M059J (cell line): ENCODE measurements at places on chromosomes 11 and 22. TPM values are rescaled to one million over a fixed set of nuclear protein-coding genes. Genes with fewer than 3 reads are reported as not detected.

DNA sequence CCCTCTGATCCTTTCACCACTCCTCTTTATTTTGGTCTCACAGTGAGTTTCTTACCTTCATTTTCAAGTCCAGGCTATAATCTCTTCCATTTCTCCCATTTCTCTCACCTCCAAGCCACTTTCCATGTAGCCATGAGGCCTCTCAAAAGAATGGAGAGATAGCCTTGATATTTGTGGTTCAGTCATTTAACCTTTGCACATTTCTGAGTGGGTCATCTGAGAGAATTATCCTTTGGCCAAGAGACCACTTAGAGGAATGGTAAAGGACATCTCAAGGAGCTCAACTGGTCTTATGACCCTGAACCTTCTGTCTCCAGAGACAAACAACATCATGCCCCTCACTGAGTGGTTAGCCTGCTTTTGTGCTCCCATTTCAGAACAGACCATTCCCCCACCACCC is 121.1 kb downstream of the KIRREL3 start:
- DNase-seq = peak; percentile 74

GRCh38 chr11:118106789-118107335 is 20.1 kb upstream of the SMIM35 start:
- peak; percentile 55 for DNase-seq

DNA sequence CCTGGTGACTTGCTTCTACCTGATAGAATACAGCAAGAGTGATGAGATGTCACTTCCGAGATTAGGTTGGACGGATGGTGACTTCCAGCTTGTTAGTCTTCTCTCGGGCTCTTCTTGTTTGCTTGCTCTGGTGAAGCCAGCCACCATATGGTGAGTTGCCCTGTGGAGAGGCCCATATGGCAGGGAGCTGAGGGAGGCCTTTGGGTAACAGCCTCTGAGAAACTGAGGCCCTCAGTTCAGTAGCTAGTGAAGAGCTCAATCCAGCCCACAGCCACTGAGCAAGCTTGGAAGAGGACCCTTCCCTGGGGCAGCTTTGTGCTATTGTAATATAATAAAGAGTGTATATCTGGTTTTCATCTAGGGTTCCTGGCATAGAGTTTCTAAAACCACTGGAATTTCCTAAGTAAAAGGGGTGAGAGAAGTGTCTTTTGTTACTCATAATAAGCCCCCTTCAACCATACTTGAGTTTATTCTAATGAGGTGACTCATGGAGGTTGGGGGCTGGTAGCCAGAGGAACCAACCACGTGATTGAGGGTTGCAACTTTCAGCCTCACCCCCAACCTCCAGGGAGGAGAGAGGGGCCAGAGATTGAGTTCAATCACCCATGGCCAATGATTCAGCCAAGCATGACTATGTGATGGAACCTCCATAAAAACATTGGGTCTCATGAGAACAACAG is 8.0 kb upstream of the TPCN2 start:
- DNase-seq = peak; percentile 87

- no peak for DNase-seq
These were observed 1.6 kb downstream of the IPO7 start for GRCh38 chr11:9386086-9386485.

GRCh38 chr11:1638344-1638743 is 8.8 kb downstream of the KRTAP5-5 start:
- no peak for DNase-seq

- peak; percentile 86 for DNase-seq
These were observed 380.7 kb downstream of the MN1 start for GRCh38 chr22:27420817-27421361.

- DNase-seq = no peak
These were observed 19.7 kb downstream of the OR51E2 start for GRCh38 chr11:4677948-4678347.

- DNase-seq = no peak
These were observed 4.3 kb upstream of the NRIP3 start for GRCh38 chr11:9008011-9008550.

GRCh38 chr22:32448980-32449379 is 15.3 kb downstream of the BPIFC start:
- no peak for DNase-seq

DNA sequence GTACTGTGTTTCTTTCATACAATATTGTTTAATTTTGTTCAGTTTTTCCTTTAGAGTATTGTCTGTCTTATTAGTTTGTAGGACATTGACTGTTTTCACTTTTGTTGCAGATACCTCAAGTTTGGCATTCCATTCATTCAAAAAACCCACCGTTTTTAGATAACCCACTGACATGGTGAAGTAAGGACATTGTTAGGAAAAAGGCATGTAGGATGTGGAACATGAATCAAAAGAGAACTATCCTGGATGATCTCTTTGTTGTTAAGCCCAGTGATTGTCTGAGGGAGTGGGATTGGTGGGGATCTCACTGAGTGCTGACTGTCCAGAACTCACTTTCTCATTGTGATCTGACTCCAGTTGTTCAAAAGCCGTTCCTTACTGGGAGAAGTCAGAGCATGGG is 119.3 kb downstream of the TEAD1 start:
- no peak for DNase-seq

DNA sequence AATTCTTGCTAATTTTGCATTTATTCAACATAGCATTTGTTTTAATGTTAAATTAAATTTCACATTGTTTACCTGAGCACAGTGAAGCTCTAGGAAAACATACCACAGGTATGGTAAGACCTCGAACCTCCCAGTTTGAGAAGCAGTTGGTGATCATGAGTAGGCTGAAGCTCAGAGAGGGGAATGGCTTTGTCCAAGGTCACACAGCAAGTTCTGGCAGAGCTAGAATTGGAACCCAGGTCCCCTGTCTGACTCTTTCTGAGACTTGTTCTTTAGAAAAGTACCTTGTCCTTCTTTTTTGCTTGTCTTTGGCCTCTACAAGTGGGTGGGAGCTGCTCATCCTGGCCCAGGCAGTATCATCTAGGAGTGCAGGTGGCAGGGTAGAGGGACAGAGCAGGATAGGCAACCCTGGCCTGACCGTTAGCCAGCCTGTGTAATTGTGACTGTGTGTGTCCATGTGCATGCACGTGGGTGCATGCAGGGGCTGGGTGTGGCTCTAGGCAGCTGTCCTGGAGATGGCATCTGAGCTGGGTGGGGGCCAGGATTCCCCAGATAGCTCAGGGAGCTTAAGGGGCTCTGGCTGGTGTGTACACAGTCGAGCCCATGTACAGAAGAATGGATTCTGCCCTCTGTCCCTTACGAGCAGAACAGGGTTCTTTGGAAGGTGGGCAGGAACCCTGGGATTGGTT is 21.6 kb downstream of the PHLDB1 start:
- DNase-seq = no peak

DNA sequence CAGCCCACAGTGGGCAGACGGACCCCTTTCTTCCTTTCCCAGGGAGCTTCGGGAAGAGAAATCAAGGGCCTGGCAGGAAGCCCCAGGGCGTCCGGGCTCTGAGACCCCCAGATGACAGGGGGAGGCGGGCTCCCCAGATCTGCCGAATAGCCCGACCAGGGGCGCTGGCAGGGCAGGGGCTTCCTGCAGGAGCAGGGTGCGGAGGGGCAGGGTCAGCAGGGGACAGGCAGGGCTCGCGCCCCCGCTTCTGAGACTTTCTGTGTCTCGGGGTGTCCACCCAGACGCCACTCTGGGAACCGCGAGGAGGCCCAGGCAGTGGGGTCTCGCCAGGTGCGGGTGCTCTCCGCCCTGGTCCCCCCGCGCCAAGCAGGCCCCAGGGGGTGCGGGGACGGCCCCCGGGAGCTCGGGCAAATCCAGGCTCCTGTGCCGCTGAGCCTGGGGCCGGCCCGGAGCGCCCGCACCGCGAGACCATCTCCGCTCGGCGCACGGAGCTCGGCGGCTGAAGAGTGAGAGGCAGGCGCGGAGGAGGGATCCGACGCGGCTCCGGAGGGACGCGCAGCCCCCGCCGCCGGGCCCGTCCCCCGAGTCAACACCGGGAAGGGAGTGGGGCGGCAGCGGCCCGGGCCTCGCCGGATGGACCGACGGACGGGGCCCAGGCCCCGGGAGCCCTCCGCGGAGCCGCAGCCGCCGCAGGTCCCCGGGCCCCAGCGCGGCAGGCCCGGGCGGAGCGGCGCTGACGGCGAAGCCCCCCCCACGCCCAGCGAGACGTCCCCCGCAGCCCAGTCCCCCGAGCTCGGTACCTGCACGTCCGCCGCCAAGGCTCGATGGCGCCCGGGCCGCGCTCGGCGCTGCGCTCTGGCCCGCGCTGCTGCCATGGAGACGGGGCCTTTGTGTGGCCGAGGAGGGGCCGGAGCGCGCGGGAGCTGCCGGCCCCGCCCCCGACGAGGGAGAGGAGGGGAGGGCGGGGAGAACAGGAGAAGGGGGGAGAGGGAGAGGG is at the start of gene PLXNB2:
PLXNB2 (minus strand) TSS at position 894 of the 997 bp plus-strand sequence. CDS start 17,062 bp downstream, outside the sequence.
- peak; percentile 72 for DNase-seq

DNA sequence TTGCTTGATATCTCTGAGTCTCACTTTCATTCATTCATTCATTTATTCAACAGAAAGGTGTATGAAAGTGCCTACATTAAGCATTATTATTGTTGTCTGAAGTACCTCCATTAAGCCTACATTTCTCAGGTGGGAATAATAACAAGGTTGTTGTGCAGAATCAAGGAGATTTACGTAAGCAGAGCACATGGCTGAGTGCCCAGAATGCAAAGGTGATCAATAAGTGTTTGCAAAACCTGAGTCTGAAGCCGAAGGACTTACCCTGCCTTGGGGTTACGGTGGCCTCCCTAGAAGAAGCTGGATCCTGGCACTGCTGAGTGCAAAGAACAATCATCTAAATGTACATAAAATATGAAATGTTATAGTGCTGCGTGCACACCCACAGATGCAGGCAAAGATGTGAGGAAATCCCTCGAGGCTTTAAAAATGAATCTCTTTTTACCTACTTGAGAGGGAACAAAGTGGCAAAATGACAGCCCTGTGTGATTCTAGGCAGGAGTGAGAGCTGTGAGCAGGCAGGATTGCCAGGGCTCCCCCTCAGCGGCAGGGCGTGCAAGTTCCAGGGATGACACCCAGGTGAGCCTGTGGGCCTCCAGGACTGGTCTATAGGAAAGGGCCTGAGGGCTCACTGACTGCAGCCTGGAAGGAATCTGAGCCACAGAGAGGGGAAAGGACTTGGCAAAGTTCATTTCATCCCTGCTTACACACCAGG is 133.1 kb upstream of the TBCEL start:
- DNase-seq = no peak

DNA sequence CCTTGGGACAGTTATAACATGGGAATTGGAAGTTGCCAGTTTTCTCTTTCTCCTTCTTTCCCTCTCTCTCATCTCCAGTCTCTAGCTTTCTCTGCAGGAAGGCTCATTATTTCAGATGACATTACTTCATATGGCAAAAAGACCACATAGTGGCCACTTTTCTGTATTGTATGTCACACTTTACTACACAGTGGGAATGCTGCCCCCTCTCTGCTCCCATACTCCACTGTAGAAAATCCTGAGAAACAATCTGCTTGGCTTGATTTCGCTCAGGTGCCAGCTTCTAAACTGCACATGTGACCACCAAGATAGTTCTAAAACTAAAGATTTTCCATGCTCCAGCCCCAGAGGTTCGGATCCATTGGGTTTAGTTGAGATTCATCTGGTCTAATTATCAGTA is 860.7 kb upstream of the CCDC90B start:
- DNase-seq = no peak

- no peak for DNase-seq
These were observed 1514.8 kb downstream of the TBC1D22A start for GRCh38 chr22:48276994-48277867.

DNA sequence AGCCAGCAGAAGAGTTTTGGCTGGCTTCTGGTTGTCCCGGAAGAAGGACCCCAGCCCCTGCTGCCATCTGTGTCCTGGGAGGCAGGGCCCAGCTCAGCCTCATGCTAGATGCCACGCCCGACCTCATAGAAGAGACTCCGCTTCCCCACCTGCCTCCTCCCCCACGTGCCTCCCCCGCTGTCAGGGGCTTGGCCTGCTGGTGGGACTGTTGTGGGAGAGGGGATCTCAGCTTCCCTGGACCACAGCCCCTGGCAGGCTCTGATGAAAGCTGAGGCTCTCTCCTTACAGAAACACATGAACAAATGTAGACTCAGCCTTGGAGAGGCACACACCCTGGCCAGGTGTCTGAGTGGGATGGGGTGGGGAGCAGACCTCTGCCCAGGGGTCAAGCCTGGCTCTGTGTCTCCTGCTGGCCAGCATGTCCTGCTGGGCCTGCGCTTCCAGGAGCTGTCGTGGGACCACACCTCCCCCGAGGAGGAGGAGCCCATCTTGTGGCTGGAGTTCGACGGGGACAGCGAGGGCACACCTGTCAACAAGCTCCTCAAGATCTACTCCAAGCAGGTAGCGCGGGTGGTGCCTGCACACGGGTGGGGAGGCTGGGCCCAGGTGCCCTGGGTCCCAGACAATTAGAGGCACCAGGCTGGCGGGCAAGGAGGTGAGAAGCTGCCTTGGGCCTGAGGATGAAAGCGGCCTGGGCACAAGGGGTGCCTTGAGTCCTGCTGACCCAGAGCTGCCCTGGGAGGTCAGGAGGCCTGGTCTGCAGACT is 14.1 kb downstream of the FRMD8 start:
- no peak for DNase-seq

DNA sequence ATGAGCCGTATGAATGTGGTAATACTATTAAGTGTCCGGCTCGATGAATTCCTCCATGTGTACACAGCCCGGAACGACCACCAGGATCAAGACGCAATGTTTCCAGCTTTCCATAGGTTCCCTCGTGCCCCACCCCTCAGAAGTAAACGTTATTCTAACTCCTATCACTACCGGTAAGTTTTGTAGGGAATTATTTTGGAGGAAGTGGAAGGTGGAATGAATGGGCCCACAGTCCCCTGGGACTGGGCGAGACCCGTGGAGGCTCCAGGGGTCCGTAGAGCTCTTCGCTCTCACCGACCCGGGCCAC is 720 bp upstream of the FAR1 start:
- no peak for DNase-seq

DNA sequence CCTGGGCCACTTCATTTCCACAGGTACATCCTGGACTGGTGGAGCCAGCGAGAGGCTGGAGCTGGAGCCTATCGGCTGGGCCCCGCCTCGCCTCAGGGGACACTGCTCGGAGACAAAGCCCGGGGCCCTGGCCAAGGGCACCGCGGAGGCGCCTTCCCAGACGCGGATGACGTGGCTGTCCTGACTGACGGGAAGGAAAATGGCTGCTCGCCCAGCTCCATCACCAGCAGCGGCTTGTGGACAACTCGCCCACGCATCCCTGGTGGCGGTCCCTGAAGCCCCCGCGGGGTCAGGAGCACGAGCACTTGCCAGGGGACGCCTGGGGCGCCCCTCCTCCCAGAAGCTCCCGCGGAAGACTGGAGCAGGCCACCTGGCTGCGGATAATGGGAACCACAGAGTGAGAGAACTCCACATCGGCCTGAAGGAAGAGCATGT is 49.6 kb downstream of the CECR2 start:
- no peak for DNase-seq

GRCh38 chr11:6315811-6316425 is 4.4 kb downstream of the CAVIN3 start:
- peak; percentile 64 for DNase-seq

GRCh38 chr22:44869196-44869595 is 116.8 kb downstream of the ARHGAP8 start:
- peak; percentile 20 for DNase-seq

The IL17REL gene
- total RNA-seq = not detected in 2 replicates

The OR2AT4 gene
- total RNA-seq = not detected in 2 replicates

The PTPMT1 gene
- total RNA-seq = 183 and 234 TPM in 2 replicates

The HEPN1 gene
- not detected in 2 replicates for total RNA-seq

The CHRM1 gene
- total RNA-seq = not detected in 2 replicates

The C1QTNF4 gene
- total RNA-seq = 0.10 TPM in 1 of 2 replicates, not detected in the other

The SMIM35 gene
- not detected in 2 replicates for total RNA-seq

The APOC3 gene
- not detected in 2 replicates for total RNA-seq

The CD151 gene
- 588 and 642 TPM in 2 replicates for total RNA-seq

The UBQLNL gene
- 0.34 TPM in 1 of 2 replicates, not detected in the other for total RNA-seq

The NCAPH2 gene
- 46.8 and 50.9 TPM in 2 replicates for total RNA-seq
